ENCODE measurements at places on chromosomes 1 and 21.

DNA sequence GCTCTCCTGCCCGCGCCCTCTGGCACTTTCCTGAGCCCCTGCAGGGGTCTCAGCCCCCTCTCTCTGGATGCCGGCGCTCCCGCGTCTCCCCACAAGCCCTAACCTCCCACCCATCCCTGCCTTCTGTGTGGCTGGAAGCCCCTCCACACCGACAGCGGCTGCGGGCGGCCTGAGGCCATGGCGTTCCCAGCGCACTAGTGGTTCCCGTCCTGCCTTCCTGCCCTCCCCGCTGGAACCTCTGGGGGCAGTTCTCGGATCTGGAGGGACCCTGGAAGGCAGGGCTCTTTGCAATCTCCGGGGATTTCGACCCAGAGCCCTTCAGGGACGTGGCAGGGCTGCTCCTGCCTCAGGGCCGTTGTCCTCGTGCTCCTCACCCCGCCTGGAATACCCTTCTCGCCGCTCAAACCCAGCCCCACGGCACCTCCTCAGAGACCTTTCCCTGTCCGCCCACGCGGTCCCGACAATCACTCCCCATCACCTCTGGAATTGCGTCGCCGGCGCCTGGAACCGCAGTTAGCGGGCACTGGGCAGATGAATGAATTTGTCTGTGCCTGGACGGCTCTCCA lies 493 bp upstream of the ESPN start:
- DNase-seq = no peak

GRCh38 chr1:233256191-233256590 lies 39.3 kb downstream of the PCNX2 start:
- DNase-seq = no peak

- DNase-seq = no peak
Measured at GRCh38 chr1:4178501-4179113, 278.5 kb upstream of the C1orf174 start.

- no peak for DNase-seq
Measured at GRCh38 chr1:151822404-151822803, 9.2 kb downstream of the RORC start.

GRCh38 chr1:36393686-36394085 lies 4.0 kb downstream of the LSM10 start:
- no peak for DNase-seq

DNA sequence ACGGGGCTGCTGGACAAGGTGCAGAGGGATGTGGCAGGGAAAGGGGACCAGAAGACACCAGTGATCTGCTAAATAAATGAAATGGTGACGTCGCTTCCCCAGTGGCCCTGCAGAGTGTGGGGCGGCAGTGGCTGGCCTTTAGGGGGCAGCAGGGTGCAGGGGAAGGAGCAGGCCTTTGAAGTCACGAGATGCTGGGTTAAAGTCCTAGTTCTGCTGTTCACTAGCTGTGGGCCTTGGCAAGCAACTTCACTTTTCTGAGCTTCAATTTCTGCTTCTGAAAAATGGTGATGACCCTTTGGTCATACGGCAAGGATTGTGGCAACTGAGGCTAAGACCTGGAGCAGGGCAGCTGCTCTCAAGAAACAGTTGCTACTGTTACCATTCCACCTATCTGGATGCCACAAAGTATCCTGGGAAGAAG lies 9.2 kb upstream of the GALE start:
- no peak for DNase-seq

DNA sequence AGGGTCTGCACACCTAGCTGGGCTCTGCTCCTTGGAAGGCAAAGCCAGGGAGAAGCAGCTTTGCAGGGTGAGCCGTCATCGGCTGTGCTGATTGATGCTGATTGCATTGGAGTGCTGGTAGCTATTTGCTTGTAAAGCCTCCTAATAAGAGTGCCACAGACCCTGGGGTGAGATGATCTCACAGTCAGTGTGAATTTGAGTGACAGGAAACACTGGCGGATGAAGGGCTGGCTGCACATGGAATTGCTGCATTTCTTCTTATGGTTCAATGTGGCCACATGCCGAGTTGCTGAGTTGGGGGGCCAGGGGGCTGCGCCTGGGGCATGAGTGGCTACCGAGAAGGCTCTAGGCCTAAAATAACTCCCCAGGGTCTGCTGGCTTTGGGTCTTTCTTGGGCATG lies 138.2 kb upstream of the CACNA1E start:
- no peak for DNase-seq

DNA sequence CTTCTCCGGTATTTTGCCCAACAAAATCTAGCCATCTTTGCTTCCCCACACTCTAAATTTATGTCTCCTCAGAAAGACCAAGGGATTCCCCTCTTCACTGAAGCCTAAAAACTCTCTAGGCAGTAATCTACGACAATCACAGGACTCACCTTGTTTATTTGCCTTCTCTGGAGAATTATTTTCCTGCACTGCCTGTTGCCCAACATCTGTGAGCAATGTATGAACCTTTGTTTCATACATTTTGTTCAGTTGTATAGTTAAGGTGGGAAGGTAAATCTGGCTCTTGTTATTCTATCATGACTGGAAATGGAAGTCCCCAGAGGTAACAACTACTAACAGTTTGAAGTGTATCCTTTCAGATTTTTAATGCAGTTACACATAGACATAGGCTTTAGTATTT lies 2.2 kb downstream of the COPA start:
- DNase-seq = no peak

DNA sequence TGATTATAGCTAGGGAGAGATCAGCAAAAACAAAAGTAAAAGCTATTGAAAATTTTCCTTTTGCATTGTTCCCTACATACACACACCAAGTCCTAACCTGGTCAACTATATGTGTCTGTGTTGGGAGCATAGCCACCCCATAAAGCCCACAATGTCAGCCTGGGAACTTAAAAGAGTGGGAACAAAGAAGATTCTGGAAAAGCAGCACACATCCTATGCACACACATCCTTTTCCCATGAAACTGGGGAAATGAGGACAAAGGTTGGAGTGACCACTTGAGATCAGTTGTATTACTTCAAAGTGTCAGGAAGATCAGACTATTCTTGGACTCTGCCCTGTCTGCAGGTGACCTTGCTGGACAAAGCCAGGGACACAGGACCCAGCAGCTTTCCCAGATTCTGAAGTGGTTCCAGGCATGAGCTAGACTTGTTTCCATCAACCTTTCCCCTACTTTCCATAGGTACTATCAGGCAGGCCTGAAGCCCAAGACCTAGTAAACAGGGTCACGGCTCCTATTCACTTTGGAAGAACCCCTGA lies 15.9 kb downstream of the TXNIP start:
- no peak for DNase-seq

DNA sequence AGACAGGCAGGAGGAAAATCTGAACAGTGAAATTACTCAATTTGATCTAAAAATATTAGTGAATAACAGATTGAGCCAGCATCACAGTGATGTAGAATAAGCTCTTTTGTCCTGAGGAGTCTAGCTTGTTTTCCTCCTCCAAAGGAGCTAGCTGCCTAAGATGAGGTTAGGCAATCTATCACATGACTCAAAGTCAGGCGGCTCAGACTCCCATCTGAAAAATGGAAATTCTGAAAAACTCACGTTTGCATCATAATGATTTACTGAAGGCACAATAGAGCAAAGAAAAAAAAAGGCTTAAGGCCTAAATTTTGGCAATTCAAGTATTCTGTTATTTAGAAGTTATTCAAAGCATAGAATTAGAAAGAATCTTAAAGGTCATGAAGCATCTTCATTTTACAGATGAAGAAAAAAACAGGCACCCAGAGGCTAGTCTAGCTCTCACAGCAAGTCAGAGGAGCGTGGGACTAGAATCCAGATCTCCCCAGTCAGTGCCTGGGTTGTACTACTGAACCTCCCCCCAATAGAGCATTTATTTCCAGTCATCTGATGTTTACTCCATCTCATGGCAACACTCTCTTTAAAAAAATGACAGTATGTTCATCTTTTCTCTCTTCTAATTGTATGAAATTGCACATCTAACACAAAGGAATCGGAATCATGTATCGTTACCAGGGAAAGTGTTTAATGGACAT lies 62.5 kb upstream of the ATF3 start:
- no peak for DNase-seq

- no peak for DNase-seq
Measured at GRCh38 chr1:40798366-40799281, 15.0 kb downstream of the KCNQ4 start.

DNA sequence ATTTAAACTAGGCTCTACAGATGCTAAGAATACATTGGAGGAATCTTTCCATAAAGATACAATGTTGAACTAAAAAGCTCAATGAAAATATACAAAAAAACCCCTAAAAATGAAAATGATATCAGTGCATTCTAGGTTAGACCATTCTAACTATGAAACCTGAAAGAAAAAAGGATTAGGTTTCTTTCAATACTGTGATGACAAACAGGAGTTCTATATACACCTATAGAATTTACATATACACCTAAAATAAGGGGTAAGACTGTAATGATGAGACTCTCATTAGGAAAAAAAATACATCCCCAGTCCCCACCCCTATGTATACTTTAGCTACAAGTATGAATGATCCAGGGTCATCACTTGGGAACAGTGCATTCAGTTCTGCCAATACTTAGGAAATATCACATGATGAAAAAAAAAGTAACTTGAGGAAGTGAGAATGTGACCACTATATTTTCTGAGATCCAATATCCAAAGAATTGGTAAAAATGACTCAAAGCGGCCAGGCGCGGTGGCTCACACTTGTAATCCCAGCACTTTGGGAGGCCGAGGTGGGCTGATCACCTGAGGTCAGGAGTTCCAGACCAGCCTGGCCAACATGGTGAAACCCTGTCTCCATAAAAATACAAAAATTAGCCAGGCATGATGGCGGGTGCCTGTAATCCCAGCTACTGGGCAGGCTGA lies 26.3 kb downstream of the SELENOF start:
- no peak for DNase-seq

GRCh38 chr1:109634292-109634691 lies 14.7 kb downstream of the AMPD2 start:
- DNase-seq = no peak

DNA sequence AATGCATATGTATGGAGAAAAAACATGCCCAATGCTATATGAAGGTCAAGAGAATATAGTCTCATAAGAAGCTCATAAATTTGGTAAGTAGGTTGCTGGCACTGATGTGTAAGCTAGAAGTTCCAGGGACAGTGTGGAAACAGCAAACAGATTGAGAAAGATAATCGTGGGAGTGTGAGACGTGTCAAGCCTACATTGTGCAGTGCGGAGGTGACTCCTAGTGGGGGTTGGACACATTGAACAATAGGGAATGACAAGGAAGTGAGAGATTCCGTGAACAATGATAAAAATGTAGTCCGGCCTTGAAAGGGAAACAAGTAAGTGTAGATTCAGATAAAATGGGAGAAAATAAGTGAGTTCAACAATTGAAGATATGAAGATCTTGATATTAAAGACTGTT lies 788.4 kb upstream of the PRMT6 start:
- DNase-seq = no peak

- no peak for DNase-seq
Measured at GRCh38 chr1:17434601-17435000, 4.9 kb downstream of the RCC2 start.

GRCh38 chr1:172417557-172417956 lies 2.9 kb upstream of the C1orf105 start:
- no peak for DNase-seq

GRCh38 chr1:18282851-18283600 lies 175.4 kb downstream of the IGSF21 start:
- no peak for DNase-seq

- DNase-seq = no peak
Measured at GRCh38 chr1:94872771-94873495, 52.8 kb downstream of the SLC44A3 start.

DNA sequence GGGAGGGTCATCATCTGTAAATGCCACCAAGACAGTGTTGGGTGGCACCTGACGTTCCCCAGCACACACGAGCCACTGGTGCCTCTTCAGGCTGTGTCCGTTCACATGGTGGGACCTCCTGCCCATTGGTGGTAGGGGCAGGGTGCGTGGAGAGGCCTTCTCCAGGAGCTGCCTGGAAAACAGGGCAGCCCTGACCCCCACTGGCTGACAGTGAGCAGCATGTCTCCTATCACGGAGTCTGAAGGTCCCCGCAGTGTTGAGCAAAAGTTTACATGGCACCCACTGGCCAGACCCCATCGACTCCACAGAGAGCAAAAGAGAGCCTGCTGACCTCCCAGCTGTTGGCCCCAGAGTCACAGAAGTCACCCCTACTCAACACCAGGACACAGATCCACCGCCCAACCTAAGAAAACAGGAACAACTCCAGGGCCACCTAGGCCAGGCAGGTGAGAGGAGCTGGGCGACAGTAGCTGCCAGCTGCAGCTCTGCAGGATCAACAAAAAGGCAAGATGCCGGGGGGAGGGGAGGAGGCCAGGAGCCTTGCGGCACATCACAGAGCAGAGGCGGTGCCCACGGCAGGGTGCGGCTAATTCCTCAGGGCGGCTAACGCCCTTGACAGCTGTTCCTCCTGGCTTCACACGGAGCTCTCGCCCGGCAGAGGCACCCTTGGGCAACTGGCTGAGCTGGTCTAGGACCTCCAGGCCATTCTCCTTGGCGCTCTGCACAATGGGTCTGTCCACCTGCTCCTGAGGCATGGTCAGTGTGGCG lies 14.4 kb upstream of the IFI6 start:
- no peak for DNase-seq

GRCh38 chr1:206555473-206555935 lies 48.2 kb downstream of the RASSF5 start:
- no peak for DNase-seq

DNA sequence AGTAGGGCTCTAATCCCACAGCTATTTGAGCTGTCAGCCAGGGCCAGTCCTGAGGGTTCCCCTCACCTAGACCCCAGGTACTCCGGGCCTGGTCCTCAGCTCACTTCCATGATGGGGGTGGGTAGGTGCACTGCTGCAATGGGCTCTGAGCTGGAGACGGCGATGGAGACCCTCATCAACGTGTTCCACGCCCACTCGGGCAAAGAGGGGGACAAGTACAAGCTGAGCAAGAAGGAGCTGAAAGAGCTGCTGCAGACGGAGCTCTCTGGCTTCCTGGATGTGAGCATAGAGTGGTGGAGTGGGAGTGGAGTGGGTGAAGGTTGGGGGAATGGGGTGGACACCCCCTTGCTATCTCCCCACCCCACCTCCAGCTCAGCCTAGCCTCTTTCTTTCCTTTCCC lies 2.1 kb downstream of the S100A1 start:
- no peak for DNase-seq

GRCh38 chr1:50693829-50694228 lies 266.2 kb downstream of the FAF1 start:
- DNase-seq = no peak

- DNase-seq = no peak
Measured at GRCh38 chr21:41511858-41512257, 3.9 kb upstream of the TMPRSS2 start.

GRCh38 chr1:53835491-53835890 lies 2.6 kb downstream of the NDC1 start:
- DNase-seq = no peak

GRCh38 chr1:235873045-235873444 lies 6.3 kb upstream of the LYST start:
- DNase-seq = no peak

GRCh38 chr21:26909972-26910371 lies 56.9 kb downstream of the ADAMTS5 start:
- no peak for DNase-seq
